ENCODE measurements at places on chromosomes 13 and 19. TPM values are rescaled to one million over a fixed set of nuclear protein-coding genes. Genes with fewer than 3 reads are reported as not detected.

DNA sequence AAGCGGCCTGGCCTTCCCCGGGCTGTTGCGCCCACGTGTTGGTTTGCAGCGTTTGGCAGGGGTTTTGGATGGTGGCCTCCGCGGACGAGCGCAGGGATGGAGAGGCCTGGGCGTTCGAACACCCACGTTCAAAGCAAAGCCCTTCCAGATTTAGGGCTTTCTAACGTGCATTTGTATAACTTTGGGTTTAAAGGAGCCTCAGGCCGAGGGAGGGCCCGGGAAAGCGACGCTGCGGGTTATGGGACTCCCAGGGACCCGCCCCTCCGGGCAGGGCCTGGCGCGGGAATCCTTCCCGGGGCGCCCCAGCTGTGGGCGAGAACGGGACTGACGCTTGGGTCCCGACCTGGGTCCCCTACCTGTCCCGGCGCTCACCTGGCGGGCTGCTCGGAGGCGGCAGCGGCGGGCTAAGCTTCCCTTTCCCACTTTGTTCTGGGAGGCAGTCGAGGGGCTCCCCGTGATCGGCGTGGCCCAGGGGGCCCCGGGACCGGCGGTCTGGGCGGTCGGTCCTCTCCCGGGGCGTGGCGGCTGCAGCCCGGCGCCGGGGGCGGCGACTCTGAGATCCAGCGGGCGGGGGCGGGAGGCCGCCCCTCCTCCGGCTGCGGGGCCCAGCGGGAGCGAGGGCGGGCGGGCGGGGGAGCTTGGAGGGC, at the start of gene FBXO17:
TSS of gene FBXO17 (minus strand) at position 529 of the 647 bp plus-strand sequence. CDS start 25,423 bp downstream, outside the sequence.
- peaks cover 27% of the 10 kb centered on the region for H3K4me1 ChIP-seq
- peak within 1 kb of the TSS; percentile 40 for H3K4me3 ChIP-seq
- no peak for DNase-seq
- H3K27ac ChIP-seq, result no peak within 1 kb of the TSS

- no peaks in the 10 kb centered on the region for H3K36me3 ChIP-seq
- no peaks in the 10 kb centered on the region for H3K4me1 ChIP-seq
Observed at GRCh38 chr13:29502391-29503008, 93.0 kb downstream of the SLC7A1 start.

The KCNJ14 gene
- total RNA-seq, result 0.86 TPM

DNA sequence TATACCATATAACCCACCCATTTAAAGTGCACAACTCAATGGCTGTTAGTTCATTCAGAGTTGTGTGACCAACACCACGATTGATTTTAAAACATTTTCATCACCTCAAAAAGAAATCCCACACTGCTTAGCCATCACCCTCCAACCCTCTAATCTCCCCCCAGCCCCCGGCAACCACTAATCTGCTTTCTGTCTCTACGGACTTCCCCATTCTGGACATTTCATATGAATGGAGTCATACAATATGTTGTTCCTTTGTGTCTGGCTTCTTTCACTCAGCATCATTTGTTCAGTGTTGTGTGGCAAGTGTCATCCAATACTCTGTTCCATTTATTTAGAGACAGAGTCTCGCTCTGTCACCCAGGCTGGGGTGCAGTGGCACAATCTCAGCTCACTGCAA, 4.0 kb upstream of the PNMA8B start:
- DNase-seq, result no peak
- no peaks in the 10 kb centered on the region for H3K36me3 ChIP-seq
- no peak overlapping the region for H3K27ac ChIP-seq
- no peak overlapping the region for H3K4me3 ChIP-seq
- peaks cover 21% of the 10 kb centered on the region for H3K27me3 ChIP-seq

DNA sequence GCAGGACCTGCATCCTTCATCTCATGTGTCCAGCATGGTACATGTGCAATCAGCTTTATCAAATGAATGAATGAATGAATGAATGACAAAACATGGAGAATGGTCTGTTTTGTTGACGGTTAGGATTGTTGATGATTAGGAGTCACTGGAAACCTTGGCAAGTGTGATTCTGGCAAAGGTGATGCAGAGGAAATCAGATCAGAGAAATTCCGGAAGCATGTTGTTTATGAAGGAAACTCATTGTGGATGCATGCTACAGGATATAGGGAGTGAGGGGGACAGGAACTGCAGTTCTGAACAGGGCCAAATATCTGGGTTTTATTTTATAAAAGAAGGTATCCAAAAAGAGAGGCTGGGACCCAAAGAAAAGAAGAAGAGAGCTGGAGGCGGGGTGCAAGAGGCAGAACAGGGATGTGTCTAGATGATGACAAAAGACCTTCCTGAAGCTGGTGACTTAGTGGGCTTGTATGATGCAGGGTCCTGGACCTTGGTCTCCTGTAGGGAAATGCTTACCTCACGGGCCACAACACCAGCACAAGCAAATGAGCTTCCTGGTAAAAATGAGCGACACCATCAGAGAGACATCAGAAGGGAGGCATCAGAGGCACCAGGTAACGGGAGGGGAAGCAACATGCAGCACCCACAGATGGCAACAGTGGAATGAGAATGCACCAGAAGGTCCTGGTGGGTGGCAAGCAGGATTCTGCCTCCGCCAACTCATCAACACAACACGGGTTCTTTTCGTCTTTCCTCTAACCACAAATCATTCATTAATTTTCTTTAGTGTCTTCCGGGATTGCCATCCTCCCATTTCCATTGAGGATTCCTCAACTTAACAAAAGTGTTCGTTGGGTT, 159.6 kb downstream of the FOXO1 start:
- no peaks in the 10 kb centered on the region for H3K36me3 ChIP-seq
- peaks cover 53% of the 10 kb centered on the region for H3K4me1 ChIP-seq
- no peak overlapping the region for H3K27ac ChIP-seq
- H3K27me3 ChIP-seq, result no peaks in the 10 kb centered on the region
- no peak overlapping the region for H3K4me3 ChIP-seq

The FBXO27 gene
- 0.90 TPM for total RNA-seq
